ENCODE measurements at places on chromosomes 2 and 18.
A peak's percentile ranks its signal among the peaks of the same experiment; 100 is the strongest.

GRCh38 chr18:53101536-53102105 is 761.6 kb downstream of the DCC start:
- DNase-seq = no peak

GRCh38 chr2:100425107-100425506 is 7.6 kb upstream of the CHST10 start:
- DNase-seq = no peak

DNA sequence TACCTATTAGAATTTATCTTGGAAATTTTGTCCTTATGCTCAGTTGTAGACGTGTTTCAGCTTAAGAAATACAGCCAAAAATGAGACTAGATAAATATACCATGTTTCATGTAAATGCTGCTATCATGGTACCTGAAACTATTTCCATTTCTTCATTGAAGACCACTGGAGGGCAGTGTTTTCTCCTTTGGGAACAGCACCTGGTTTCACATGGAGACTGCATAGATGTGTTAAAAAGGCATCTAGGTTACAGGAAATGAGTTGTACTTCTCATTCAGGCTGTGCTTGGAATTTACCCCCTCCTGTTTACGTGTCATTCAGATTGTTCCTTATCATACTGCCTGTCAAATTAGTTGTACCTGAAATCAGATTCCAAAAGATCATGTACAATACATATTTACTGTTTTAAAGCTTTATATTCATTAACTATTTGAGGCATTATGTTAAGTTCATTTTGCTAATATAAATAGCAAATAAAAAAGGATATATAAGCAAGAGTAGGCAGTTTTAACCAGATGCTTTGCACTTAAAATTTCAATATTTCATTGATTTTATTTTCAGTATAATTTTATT is 57.3 kb upstream of the PSMD14 start:
- DNase-seq = no peak

DNA sequence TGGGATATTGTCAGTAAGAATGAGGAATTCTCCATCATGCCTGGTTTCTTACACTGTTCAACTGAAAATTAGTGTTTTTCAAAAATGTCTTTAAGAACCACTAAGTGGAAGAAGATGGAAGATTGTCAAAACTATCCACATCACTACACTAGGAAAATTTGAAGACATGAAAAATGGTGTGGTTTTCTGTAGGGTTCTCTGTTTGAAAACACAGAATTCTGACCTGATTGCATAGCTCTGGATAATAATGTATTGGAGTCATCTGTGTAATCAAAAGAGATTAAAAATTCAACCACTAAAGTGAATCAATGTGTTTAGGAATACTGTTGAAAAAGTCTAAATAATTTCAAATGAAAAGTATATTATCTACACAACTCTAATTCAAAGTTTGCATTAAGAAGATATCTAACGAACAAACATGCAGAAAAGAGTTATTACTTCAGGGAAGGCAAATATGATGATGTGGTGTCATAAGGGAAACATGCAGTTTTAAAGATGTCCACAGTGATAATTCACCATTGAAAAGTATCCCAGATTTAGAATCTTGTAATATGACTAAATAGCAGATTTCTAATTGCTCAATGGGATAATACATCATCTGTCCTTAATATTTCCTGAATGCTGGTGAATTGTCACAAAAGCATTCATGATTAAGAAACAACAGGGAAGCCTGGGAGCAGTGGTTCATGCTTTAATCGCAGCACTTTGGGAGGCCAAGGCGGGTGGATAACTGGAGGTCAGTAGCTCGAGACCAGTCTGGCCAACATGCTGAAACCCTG is 116.9 kb downstream of the ERBB4 start:
- DNase-seq = no peak

DNA sequence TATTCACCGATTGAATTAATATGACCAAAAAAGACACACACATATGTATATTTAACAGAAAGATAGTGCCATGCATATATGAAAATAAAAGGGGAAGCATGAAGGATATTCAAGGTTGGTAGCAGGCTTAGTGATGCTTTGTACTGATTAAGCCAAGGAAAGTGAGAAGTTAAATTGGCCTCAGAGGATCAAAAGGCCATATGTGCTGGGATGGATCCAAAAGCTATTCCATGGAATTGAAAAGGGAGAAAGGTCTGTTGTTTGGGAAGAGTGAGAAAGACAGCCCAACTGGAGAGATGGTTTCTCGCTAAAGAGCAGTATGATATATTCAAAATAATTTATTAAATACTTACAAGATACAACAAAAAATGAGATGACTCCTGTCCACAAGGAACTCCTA is 65.9 kb downstream of the INSIG2 start:
- no peak for DNase-seq

GRCh38 chr18:78221496-78221895 is 758.1 kb upstream of the SALL3 start:
- no peak for DNase-seq

GRCh38 chr2:118721817-118722551 is 125.5 kb downstream of the EN1 start:
- DNase-seq = no peak

- no peak for DNase-seq
Observed at GRCh38 chr2:146228466-146229058, 1616.3 kb upstream of the ACVR2A start.

GRCh38 chr2:199108056-199108455 is 349.7 kb downstream of the SATB2 start:
- no peak for DNase-seq

GRCh38 chr2:169254774-169255173 is 107.6 kb downstream of the LRP2 start:
- no peak for DNase-seq

DNA sequence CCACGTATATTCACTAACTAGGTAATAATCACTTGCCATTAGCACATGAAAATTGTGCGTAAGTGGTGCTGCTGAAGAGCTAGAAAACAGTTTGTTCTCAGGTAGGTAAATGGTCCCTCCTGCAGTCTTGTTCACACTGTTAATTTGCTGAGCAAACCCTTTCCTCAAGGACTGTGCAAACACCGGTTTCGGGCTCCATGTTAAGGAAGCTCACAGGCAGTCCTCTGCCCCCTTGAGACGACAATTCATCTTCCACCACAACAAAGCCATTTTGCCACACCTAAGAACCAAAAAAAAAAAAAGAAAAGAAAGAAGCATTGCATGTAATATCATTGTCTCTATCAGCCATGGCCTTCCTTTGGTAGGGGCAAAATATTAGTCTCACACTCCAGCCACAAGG is 193.9 kb downstream of the BCL11A start:
- no peak for DNase-seq

DNA sequence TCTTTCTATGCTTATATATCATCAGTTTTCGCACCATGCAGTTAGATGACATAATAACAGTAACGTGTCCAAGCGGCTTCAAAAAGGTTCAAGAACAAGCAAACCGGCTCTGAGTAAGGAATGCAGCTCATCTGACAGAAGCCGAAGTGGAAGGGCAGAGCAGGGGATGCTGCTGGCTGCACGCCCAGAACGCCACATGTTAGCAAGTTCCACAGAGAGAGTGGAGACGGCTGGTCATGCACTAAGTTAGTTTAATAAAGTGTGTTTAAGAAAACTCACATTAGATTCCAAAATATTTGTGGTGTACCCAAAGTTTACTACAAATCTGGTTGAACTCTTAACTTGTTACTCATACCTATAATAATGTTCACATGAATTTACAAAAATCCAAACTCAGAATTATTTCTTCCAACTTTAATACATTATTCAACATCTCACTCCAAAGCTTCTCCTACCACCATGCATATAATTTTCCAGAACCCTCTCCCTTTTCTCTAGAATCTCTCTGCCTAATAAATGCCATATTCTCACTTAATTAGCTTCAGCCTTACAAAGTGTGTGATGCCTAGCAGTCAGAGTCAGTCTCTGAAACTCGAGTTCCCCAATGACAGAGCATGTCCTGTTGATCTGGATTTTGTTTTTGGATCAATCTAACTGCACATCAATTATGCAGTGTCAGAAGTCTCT is 170.0 kb downstream of the DNAH7 start:
- peak; percentile 53 for DNase-seq

DNA sequence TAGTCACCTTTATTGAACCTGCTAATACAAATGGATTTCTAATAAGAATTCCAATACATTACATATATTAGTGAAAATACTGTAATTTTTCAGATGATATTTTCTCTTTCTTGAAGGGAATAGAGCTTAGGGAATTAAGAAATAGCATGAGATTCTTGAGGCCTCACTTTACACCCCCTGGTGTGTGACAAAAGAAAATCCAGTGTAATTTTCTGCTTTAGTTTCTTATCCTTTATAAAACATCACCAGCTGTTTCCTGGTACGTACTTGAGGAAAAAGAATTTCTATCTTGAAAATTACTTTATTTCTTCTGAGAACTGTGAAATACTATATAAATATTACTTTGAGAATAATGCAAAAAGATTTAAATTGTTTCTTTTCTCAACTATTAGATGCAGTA is 71.6 kb downstream of the CLIP4 start:
- no peak for DNase-seq
